T-cell (primary cell): ENCODE measurements at places on chromosomes 1 and 21.

DNA sequence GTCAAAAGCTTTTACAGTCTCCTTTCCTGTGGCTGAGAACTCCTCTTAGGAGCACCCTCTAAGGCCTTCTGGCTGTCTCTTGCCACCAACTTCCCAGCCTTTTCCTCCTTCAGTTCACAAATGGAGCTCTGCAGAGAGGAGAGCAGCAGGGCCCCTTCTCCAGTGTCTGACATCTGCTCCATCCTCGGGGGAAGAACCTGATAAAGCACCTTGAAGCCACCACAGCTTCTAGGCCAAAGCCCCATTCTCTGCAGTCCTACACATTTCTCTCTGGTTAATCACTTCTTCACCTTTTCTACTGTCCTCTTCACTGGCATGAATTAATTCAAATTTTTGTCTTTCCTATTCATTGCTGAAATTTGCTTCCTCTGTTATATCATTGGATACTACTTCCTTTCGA is 378.1 kb upstream of the POU3F1 start:
- no peak for DNase-seq

DNA sequence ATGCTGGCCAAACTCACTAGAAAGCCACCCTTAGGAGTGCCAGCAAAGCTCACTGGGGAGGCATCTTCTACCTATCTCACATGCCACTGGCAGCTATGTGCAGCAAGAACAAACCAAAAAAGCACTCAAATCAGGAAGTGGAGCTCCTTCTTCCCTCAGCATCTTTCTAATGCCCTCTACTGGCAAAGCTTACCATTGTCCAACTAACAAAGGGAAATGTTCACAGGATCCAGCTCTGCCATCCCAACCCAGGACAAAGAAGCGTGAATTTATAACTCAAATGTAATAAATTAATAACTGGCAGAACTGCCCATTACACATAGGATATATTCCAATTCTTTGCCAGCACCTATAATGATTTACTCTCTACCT is 38.9 kb downstream of the LEPR start:
- DNase-seq: no peak

- no peak for DNase-seq
Observed at GRCh38 chr1:147904726-147905125, 2.1 kb downstream of the GJA8 start.

GRCh38 chr1:3827813-3828307 is 29.2 kb downstream of the CEP104 start:
- no peak for DNase-seq

GRCh38 chr1:70290218-70290617 is 64.3 kb downstream of the ANKRD13C start:
- no peak for DNase-seq

- no peak for DNase-seq
Observed at GRCh38 chr1:198701766-198702539, 63.1 kb downstream of the PTPRC start.

DNA sequence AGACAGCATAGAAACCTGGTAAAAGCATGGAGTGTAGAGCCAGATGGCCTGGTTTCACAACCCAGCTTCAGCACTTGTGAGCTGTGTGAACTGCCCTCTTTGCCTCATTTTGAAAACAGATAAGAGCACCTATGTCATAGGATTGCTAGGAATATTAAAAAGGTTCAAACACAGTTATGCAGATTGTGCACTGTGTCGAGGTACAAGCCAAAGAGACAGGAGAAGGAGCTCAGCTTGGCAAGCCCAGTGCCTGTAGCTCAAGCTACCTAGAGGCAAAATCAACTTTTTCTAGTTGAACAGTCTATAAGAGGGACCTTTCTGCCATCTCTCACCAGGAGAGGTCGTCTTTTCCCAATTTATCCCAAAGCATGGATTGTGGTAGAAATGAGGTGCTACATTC is 5.0 kb downstream of the CHODL start:
- no peak for DNase-seq
